ENCODE measurements at places on chromosomes 11 and 22.

- no peak for DNase-seq
These were observed 49.8 kb upstream of the PRDM11 start for GRCh38 chr11:45096636-45097035.

GRCh38 chr11:104858882-104859775, 39.1 kb downstream of the CASP12 start:
- no peak for DNase-seq

DNA sequence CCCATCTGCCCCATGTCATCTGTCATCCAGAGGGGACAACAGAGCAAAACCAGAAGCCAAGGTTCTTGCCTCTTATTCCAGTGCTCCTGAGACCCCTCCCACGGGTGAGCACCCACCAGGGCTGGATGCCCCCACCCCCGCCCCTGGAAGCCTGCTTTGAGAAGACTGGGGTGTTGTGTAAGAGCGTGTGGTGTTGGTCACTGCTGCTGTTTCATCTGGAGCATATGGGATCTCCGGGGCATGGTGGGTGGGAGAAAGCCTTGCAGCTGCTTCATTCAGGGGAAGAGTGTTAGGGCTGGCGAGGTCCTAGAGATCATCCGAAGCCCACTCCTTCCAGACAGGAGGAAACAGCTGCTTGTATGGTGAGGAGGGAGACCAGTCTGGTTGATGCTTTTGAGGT, 54.1 kb downstream of the CHRDL2 start:
- no peak for DNase-seq

DNA sequence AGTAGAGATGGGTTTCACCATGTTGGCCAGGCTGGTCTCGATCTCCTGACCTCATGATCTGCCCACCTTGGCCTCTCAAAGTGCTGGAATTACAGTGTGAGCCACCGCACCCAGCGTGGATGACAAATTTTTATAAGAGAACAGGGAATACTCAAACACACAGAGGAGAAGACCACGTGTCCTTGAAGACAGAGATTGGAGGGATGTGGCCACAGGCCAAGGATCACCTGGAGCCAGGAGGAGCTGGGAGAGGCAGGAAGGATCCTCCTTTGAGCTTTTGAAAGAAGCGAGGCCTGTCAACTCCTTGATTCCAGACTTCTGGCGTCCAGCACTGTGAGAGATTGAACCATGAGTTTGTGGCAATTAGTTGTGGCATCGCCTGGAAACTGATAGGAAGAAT, 1049.5 kb downstream of the TBC1D22A start:
- DNase-seq: no peak

GRCh38 chr22:19916941-19917340, 24.6 kb upstream of the COMT start:
- DNase-seq: no peak

GRCh38 chr22:47286590-47286989, 524.1 kb downstream of the TBC1D22A start:
- DNase-seq: no peak

- no peak for DNase-seq
These were observed 5.2 kb upstream of the PRR33 start for GRCh38 chr11:1896923-1897322.

GRCh38 chr11:121574801-121575200, 122.0 kb upstream of the SORL1-AS1 start:
- DNase-seq: no peak

- DNase-seq: peak; percentile 75
These were observed 2.3 kb downstream of the KRTAP5-11 start for GRCh38 chr11:71580057-71581003.

DNA sequence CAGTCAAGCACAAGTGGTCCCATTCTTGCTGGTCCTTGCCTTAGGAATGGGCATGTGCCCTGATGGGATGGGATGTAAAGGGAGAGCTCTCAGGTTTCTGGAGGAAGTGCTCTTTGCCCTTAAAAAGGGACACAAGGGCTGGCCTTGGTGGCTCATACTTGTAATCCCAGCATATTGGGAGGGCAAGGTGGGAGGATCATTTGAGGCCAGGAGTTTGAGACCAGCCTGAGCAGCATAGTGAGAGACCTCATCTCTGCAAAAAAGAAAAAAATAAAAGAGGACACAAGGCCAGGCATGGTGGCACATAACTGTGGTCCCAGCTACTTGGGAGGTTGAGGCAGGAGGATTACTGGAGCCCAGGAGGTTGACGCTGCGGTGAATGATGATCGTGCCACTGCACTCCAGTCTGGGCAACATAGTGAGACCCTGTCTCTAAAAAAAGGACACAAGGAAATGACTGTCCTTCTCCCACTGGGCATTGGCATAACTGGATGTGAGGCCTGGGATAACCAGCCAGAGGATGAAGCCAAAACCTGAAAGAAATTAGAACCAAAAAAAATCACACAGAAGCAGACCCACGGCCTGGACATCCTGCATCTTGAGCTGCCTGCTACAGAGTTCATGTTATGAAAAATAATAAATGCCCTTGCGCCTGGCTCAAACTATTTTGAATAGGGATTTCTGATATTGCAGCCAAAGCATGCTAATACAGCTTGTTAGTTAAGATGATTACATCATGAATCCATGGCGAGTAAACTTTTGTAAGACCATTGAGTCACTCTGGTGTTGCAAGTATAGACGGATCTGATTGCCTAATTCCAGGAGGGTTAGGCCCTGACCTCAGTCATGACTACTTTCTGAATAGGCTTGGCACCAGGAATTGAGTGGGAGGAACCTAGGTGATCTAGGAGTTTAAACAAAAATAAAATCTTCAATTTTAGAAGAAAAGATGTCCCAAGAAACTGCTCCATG, 12.9 kb upstream of the CRKL start:
- DNase-seq: no peak

GRCh38 chr11:94924612-94925011, 48.7 kb downstream of the CWC15 start:
- DNase-seq: no peak
